Ovary (tissue), 10 donors: ENCODE measurements at places on chromosomes 13 and 19.

GRCh38 chr19:54415901-54416673 is 823 bp downstream of the TTYH1 start:
- no peak for DNase-seq

DNA sequence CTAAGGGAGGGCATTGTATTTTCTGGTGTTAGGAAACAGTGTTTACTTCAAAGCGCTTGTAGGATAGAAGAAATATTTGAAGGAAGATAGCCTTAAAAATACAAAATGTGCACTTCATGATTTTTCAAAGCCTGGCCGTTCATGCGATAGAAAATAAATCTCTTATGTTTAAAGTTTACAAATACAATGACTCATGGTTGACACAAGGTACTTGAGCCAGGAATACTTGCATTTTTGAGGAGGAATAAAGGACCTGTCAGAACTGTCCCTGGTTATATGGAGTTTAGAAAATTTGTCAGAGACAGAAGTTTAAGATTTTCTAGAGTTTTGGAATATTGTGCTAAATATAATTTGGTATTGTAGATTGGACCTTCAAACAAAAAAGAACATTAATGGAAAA is 1223.2 kb upstream of the SLC10A2 start:
- no peak for DNase-seq

GRCh38 chr13:81171065-81171647 is 830.2 kb upstream of the SPRY2 start:
- DNase-seq = no peak

- DNase-seq = no peak
Observed at GRCh38 chr19:13623716-13624710, 117.7 kb upstream of the CACNA1A start.

DNA sequence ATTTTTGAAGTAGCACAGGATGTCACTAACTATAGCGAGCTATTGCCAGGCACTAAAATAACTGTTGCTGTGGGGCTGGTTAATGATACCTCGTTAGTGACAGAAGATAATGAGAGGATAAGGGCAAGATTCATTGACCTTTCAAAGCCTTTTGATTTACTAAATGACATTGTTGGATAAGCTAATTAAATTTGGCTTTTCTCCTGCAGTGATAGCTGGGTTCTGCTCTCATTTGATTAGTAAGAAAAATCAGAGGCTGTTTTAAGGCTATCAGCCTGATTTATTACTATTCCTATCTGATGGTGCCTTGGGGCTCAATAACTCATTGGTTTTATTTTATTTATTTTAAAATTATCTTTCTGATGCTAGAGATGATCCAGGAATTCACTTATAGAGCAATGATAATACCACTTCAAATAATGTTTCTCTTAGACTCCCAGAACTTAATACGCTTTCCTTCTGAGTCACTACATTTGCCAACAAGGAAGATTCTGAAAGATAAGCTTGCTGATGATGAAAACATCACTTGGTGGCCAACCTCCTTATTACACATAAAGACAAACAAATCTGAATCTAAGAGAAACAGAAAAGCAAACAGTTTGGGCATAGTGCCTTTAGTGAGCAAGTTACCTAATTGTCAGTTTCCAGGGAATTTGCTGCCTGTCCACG is 501.3 kb upstream of the ARGLU1 start:
- no peak for DNase-seq

GRCh38 chr19:6427131-6427530 is 2.5 kb upstream of the KHSRP start:
- peak; percentile 35 for DNase-seq

DNA sequence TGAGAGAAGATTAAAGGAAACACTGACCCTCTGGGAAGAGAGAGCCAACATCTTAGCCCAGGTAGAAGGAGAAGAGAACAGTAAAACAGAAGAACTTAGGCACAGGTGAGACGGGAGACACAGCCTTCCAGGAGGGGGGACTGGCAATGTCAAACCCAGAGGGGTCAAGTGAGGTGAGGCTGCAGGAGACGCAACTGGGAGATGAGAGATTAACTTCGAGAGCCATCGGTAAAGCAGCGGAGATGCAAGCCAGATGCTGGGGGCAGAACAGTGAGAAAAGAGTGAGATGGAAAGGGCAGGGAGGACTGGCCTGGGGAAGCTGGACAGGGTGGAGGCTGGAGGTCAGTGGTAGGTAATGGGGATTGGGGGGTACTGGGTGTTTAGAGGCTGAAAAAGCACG is 5.2 kb downstream of the INSR start:
- no peak for DNase-seq

GRCh38 chr19:46726551-46726950 is 9.6 kb upstream of the PRKD2 start:
- DNase-seq = no peak

- DNase-seq = no peak
Observed at GRCh38 chr13:113357529-113357928, 6.4 kb downstream of the GRTP1 start.

GRCh38 chr13:51373451-51373850 is 34.0 kb downstream of the SERPINE3 start:
- DNase-seq = no peak

DNA sequence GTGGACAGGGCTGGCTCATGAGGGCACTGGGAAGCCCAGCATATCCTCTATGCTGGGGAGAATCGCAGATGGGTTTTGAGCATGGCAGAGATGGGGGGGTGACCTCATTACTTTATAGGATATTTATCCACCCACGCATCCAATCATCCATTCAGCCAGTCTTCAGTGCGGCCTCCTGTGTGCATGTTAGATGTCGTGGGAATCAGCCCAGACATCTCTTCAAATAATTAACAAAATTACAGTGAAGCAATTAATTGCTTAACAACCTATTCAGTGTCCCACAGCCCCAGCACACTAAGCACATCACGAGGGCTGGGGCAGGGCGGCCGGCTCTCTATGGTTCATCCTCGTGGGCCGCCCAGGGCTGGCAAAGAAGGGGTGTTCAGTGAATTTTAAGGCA is 21.6 kb downstream of the LIG1 start:
- no peak for DNase-seq

DNA sequence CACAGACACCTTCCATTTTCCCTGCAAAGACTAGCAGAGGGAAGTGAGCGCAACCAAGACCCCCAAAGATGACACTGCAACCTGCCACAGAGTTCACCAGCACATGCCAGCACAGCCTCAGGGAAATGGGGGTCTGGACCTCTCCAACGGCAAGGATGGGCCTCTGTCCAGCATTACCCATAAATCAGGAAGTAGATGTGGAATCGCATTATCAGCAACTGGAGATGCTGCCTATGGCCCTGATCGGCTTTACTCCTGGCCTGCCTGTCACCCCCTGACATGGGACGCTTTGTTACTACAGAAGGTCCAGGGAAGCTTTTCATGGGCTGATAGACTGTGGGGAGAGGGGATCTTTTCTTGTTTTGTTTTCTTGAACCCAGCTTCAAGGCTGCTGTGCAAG is 41.4 kb upstream of the POU2F2 start:
- DNase-seq = no peak

DNA sequence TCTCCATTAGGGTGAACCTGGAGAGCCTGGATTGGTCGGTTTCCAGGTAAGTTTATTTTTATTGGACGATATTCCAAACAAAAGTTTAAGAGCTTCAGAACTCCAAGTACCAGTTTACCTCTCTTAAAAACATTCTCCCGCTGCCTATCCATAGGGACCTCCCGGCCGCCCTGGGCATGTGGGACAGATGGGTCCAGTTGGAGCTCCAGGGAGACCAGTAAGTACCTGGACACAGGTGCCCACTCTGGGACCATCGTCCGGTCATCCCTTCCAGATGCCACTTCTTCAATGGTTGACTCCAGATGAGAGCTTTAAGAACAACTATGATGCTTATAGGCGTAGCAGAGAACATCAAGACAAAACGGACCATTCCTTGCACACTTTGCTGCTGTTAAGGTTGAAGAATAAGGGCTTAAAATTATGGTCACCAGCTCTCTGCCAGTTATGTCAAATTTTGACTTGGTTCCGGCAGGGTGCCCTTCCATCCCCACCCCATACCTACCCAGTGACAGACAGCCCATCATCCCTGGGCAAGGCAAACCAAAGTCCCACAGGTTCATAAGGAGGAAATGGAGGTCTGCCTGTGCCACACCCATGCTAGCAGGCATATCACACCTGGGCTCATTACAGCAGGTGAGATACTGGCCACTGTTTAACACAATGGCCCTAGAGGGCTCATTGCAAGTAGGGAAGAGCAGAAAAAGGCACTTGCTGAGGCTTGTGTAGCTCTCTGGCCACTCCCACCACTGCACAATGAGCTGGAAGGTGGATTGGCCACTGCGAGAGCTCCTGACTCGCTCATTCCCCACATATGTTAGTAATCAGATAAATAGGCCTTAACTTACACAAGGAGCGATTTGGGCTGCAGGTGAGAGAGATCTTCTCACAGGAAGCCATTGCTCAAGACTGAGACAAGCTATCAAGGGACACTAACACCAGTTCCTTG is 123.6 kb downstream of the COL4A2 start:
- no peak for DNase-seq

GRCh38 chr19:49931293-49932040 is 2.2 kb upstream of the NUP62 start:
- DNase-seq = no peak

DNA sequence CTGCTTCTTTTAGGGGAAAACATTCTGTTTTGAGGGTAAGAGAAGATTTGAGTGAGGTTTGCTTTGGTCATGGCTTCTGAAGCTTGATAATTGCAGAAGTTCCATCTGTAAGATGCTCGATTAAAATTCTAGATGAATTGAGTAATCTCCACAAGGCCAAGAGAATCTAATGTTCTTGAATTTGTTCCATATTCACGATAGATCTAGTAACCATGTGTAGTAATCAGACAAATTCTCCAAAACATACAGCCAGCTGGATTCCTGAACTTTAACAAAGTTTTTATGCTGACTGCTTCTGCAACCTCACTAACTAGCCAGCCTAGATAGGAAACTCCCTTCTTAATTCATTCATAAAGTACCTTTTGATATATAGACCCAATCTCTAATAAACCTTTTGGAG is 92.7 kb downstream of the COL4A2 start:
- no peak for DNase-seq

GRCh38 chr13:51557875-51558612 is 26.2 kb upstream of the WDFY2 start:
- DNase-seq = no peak

GRCh38 chr13:58324161-58324560 is 692.6 kb downstream of the PCDH17 start:
- no peak for DNase-seq

GRCh38 chr13:94664889-94665288 is 47.5 kb downstream of the SOX21 start:
- DNase-seq = no peak

- DNase-seq = peak; percentile 60
Observed at GRCh38 chr19:16587833-16588823, 15.9 kb upstream of the SLC35E1 start.

- no peak for DNase-seq
Observed at GRCh38 chr13:101996954-101997353, 404.9 kb downstream of the FGF14 start.

DNA sequence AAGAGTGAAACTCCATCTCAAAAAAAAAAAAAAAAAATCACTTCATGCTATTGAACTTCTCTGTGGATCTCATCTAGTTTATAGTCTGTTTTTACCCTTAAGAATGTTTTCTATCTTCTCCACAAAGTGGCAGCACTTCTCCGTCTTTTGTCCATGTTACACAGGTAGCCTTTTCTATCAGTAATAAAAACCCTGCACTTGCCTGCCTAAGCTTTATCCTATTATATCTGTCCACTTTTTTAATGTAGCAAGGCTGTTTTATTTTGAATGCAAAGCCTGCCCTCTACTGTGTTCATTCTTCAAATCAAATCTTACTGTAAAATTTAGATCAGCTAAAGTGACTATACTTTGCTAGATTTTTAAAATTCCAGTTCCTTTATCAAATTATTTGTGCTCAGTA is 124.0 kb downstream of the STOML3 start:
- DNase-seq = no peak

DNA sequence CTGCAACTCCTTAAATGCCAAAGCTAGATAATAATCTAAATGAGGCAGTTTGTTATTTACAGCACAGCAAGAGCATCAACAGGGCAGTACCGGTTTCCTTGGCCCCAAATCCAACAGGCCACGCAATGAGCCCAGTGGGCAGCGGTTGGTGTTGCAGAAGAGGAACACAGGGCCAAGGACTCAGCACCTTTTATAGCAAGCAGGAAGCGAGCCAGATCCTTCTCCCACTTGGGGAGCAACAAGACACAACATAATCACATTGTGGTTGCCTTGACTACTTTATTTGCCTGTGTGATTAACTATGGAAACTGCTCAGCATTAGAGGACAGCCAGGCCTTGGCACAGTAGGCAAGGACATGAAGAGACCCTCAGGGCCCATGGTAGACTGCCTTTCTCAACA is 67.1 kb upstream of the HTR2A start:
- DNase-seq = no peak

- no peak for DNase-seq
Observed at GRCh38 chr13:113841353-113841650, 22.6 kb downstream of the GAS6 start.

GRCh38 chr13:32060401-32060878 is 28.9 kb downstream of the FRY start:
- DNase-seq = no peak

DNA sequence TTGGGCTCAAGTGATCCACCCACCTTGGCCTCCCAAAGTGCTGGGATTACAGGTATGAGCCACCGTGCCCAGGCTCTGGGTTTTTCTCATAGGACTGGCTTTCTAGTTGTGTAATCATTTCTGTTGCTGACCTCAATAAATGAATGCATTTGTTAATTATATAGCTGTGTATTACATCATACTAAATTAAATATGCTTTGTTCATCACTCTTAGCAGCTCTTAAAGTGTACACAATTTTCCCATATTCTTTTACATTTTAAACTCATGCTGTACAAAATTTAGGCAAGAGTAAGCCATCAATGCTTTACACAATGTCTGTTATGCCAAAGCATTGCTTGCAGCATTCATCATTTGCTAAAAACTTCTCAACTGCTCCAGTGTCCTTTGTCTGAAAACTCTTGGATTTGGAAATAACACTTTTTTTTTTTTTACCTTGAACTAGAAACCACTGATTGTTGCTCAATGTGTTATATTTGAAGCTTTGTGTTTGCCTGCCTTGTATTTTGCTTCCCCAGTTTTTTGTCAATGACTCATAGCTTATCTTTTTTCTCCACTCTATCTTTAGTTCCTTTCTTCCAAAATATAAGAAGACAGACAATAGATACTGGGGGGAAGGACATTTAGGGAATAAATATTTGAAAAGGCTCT is 31.4 kb downstream of the CCDC122 start:
- DNase-seq = no peak

GRCh38 chr13:92821324-92821723 is 405.3 kb upstream of the GPC6 start:
- no peak for DNase-seq

GRCh38 chr13:46754812-46755211 is 42.1 kb downstream of the ESD start:
- no peak for DNase-seq

DNA sequence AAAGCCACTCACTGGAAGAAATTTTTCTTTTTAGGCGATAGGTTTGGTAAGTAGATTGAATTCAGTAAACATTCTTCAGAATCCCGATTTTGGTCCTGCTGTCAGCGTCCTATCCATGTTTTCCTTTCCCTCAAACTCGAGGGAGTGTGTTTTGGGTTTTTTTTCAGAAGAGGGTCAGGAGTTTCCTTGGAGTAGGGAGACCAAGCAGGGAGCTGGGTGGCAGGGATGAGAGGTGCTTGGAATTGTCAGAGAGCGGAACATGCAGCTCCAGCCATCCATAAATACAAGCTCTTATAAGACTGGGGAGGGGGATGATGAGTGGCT is 1.6 kb upstream of the PCDH8 start:
- no peak for DNase-seq

GRCh38 chr19:12034198-12034597 is 1.3 kb downstream of the ZNF433 start:
- no peak for DNase-seq
